ENCODE measurements at places on chromosomes 1 and 21. TPM values are rescaled to one million over a fixed set of nuclear protein-coding genes. Genes with fewer than 3 reads are reported as not detected.

Gene DISP1
- 9.5 TPM for total RNA-seq

DNA sequence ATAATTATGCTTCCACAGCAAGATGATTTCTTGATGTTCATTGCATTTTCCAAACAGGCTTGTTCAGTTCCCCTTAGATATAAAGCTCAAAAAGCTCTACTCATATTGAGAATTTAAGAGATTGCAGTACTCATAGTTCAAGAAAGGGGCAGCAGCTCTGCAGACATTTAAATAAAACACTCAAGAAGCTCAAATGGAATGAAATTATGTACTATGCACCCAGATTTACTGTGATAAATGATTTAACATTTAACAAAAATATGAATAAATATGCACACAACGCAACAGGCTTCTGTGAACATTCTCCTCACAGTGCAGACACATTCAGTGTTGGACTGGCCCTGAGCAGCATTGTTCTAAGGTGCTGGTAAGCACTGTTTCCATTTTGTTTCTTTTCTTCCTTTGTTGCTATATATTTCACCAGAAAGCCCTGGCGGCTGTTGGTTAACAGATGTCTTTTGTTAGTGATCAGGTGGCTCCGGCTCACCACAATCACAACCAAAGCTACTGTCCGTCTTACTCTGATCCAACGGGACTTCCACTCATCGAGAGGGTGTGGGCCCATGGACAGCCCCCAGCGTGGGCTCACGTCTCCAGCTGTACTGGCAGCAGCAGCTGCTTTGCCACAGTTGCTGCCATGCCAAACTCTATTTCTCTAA is 1440.3 kb downstream of the NCAM2 start:
- DNase-seq, result no peak

GRCh38 chr1:84299536-84300170 is 1.9 kb upstream of the SAMD13 start:
- DNase-seq, result peak; percentile 46

Gene MAP3K21
- 1.4 TPM for total RNA-seq

Gene AMY1A
- total RNA-seq, result not detected

Gene SHISA4
- total RNA-seq, result 40.5 TPM

DNA sequence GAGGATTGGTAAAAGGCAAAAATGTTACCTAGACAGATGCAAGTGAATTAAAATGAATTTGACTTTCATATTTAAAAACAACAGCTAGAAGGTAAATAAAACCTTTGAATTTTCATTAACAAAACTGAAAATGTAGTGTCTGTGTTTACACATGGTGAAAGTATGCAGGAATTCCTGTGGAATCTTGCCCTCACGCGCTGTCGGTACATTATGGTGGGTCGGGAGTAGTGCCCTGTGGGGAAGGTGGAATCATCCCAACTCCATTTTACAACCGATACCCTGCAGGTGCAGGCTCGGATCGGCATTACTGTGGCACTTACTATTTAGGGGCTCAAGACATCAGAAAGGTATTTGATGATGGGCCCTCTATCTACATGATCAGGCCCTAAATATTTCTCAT is 197.2 kb upstream of the MAP1LC3C start:
- DNase-seq, result no peak

Gene ZC3H12A
- 5.1 TPM for total RNA-seq

GRCh38 chr1:2160451-2161300 is 33.9 kb downstream of the FAAP20 start:
- no peak for DNase-seq

DNA sequence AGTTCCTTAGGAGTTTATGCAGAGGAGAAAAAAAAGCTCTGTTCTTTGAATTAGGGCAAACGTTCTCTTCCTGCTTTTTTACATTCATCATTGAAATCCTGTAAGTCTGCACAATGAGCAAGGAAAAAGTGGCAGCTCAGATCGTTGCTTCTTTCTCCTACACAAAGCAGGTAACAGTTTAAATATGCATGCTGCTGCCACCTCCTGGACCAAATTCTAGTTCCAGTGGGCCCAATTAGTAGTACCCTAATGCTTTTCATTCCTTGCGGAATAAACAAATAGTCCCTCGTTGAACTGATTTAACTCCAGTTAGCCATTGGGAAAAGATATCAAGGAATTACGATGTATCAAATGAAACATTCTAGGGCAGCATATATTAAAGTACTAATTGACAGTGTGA is 20.1 kb downstream of the YTHDF2 start:
- DNase-seq, result no peak

Gene ICOSLG
- total RNA-seq, result 3.1 TPM

GRCh38 chr1:159341736-159342135 is 39.6 kb downstream of the FCER1A start:
- DNase-seq, result no peak

DNA sequence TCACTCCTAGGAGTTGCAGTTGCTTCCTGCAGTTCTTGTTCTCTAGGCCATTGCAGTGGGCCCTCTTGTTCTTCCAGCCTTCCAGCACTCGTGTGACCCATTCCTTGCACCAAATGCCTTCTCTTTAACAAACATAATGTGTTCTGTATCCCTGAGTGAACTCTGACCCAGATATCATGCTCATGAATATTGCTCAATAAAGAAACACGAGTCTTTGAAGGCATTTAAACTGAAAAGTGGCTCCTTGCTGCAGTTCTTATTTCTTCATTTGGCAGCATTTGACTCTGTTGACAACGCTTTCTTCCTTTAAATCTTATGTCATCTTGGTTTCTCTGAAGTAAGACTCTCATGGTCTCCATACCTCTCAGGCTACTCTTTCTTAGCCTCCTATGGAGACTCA is 100.7 kb upstream of the PDE4B start:
- DNase-seq, result no peak

DNA sequence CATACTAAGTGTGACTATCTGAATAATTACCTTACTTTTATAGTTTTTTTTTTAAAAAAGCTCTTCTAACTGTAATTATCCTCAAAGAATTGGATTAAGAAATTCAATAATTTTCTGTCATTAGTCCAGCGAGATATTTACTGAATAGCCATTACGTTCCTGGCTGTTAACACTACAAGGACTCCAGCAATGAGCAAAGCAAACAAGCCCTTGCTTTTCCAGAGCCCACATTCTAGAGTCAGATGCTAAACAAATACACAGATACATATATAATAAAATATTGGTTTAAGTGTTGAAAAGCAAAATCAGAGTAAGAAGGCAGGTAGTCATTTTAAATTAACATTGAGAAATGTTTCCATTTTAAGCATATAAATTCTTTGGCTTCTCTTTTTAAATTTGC is 118.4 kb downstream of the ATF6 start:
- no peak for DNase-seq

Gene FYB2
- total RNA-seq, result 0.31 TPM

Gene MANEAL
- total RNA-seq, result 4.6 TPM

DNA sequence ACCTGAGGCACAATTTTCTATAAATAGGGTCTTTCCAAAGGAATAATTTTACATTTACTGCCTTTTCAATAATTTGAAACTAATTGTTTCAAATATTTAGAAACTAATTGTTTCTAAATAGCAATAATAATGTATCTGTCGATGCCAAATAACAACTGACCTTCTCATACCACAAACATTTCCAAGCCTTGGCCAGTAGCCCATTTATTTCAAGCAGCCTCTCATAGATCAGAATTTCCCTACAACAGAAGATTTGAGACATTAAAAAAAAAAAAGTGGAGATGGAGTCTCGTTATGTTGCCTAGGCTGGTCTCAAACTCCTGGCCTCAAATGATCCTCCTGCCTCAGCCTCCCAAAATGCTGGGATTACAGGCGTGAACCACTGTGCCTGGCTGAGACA is 2.1 kb upstream of the GFI1 start:
- DNase-seq, result no peak

DNA sequence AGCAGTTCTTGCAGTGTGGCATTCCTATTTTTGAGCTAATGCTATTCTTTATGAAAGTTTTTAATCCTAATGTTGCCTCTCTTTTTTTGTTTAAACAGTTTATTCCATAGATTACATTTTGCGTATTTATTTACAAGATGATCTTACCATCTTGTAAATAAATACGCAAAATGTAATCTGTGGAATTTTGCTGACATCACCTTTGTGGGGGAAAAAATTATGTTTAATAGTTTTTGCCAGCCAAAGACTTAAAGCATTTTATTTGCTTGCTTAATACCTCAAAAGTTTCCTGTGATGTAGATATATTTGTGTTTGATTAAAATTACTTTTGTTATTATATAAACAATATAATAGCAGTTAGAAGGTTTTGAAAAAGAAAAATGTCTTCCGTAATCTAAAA is 15.3 kb downstream of the CDC7 start:
- DNase-seq, result no peak

Gene BCAR3
- 22.7 TPM for total RNA-seq

GRCh38 chr1:117612517-117613248 is 6.8 kb downstream of the TENT5C start:
- peak; percentile 48 for DNase-seq

GRCh38 chr1:155226910-155227260 is 18.4 kb downstream of the MTX1 start:
- DNase-seq, result peak; percentile 71

- no peak for DNase-seq
Observed at GRCh38 chr1:25037174-25038074, 107.3 kb upstream of the RUNX3 start.

DNA sequence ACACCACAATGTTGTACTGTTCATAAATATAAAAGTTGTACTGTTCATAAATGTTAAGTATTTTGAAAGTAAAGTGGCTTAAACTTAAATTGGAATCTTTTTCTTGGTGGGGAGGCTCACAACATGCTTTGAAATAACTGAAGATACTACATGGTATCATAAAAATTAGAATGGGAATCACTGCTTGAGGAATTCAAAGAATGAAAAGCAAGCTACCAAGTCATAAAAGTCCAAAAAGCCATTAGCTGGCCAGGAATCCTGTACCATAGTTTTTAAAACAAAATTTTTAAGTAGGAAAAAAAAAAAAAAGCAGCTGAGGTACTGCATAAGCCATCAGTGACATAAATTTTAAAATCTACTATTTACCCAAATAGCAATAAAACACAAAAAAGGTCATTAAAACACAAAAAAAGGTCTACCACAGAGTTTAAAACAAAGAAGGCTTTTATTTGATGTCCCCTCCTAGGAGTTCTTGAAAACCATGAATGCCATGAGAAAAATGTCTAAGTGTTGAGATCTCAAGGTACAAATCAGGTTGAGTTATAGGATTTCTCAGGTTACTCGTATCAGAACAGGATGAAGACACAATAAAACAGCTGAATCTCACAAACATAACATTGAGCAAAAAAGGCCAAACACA is 8.6 kb downstream of the ZZZ3 start:
- no peak for DNase-seq

- DNase-seq, result no peak
Observed at GRCh38 chr1:97693601-97694000, 227.2 kb downstream of the DPYD start.

GRCh38 chr1:181128592-181129497 is 40.3 kb downstream of the IER5 start:
- peak; percentile 73 for DNase-seq

Gene NCF2
- total RNA-seq, result 9.2 TPM

Gene C4BPB
- not detected for total RNA-seq

Gene DYNLT5
- 5.3 TPM for total RNA-seq

GRCh38 chr21:31720330-31720729 is 11.6 kb downstream of the SCAF4 start:
- DNase-seq, result no peak

Gene LCE1E
- total RNA-seq, result not detected

GRCh38 chr1:224626042-224626441 is 9.9 kb downstream of the CNIH3 start:
- no peak for DNase-seq

- no peak for DNase-seq
Observed at GRCh38 chr21:37164742-37165141, 91.7 kb downstream of the TTC3 start.

GRCh38 chr1:246095443-246095842 is 411.6 kb downstream of the SMYD3 start:
- DNase-seq, result no peak

Gene DHRS3
- total RNA-seq, result 30.7 TPM

DNA sequence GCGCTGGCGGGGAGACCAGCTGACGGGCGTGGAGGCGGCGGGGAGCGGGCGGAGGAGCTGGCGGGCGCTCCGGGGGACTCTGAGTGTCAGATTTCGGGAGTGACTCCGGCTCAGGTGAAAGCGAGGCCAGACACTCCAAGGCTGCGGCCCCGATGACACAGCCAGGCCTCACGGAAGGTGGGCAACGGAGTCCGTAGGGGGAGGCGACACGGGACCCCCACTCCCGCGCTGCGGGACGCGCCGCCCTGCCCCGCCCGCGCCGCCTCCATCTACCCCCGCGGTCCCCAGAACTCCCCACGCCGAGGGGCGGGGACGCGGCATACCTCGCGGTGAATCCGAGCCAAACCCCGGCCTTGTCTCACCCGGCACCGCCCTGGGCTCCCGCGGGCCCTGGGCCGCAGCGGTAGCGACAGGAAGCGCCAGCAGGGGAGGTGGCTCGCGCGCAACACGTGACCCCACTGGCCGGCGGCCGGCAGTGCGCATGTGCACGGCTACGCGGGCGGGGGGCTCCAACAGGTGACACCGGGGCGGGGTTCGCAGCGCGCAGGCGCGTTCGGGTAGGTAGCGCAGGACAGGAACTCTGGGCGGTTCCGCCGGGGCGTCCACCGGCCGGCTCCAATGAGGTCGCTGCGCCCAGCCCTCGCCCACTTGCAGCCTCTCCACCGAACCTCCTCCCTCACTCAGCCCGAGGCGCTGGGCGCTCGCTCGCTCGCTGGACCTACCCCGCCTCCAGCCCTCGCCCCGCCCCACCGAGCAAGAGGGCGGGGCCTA is at the start of gene CC2D1B:
CC2D1B (minus strand) TSS at position 460 of the 771 bp plus-strand sequence. CDS start 1,585 bp downstream, outside the sequence.
- DNase-seq, result peak; percentile 99
